ENCODE measurements at places on chromosomes 1 and 21.

- DNase-seq = no peak
These were observed 49.5 kb downstream of the YARS1 start for GRCh38 chr1:32767641-32768040.

GRCh38 chr1:64948216-64948615 is 18.1 kb downstream of the JAK1 start:
- no peak for DNase-seq

- no peak for DNase-seq
These were observed 381.6 kb downstream of the SRGAP2C start for GRCh38 chr1:121566346-121566745.

GRCh38 chr1:169466259-169467230 is 19.2 kb downstream of the SLC19A2 start:
- no peak for DNase-seq

DNA sequence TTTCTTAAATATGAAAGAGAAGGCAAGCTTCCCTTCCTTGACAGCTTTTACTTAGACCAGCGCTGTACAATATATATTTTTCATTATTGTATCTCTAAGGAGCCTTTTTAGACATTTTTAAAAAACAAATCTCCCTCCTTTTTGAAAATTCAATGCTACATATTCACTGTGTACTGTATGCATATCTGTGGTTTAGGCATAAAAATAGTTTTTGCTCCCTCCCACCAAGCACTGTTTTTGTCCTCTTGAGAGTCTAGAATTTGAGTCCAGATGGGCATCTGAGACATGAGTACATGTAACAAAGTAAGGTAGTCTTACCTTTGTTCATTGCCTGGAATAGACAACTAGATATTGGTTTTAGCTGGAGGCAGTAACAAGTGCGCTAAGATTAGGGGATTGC is 488.5 kb upstream of the RUNX1 start:
- no peak for DNase-seq

GRCh38 chr1:40838980-40839942 is 22.9 kb downstream of the CITED4 start:
- no peak for DNase-seq

- no peak for DNase-seq
These were observed 163.9 kb upstream of the DPT start for GRCh38 chr1:168892931-168893330.

GRCh38 chr1:154221278-154222001 is 685 bp downstream of the UBAP2L start:
- DNase-seq = peak; percentile 26

DNA sequence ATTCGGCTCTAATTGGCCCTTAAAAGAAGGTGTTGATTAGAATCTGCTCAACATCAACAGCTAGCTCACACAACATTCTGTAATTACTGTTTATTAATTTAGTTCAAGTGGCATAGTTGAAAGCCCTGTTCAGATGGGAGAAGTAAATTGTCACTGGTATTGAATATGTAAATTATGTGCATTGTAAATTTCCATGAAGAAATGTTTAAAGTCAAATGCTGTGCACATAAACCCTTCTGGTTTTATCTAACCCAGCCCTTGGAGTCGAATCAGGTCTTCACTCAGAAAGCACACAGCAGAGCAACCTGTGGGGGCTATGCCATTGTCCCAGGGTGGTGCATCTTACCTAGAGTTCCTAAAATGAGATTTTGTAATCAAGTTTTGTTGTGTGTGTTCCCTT is 65.4 kb upstream of the LMO4 start:
- DNase-seq = no peak

DNA sequence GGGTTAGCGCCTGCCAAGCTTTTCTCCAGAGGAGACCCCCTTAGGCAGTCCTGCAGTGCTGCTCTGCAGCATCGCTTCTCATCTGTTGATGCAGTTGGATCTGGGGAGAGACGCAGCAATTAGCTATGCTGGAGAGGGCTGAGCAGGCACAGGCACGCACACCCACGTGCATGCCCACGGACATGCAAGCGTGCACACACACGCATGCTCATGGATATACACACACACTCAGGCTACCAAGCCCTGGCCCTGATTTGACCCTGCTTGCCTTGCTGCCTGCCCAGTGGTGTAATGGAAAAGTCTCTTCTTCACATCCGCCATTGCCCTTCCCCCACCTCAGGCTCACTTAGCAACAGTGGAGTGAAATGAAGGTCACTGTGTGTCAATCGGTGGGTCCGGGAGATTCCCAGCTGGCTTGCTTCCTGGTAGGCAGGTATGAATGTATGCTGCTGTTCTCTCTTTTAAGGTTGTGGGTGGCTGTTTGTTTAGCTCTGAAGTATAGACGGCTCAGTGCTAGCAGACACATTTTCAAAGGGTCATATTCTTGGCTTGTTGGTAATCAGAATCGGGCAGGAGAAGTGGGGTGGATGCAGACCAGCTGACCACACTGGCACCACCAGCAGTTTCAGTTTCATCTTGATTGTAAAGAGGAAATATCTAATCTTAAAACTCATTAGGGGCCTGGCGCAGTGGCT is 9.5 kb downstream of the ATP1B1 start:
- DNase-seq = no peak

DNA sequence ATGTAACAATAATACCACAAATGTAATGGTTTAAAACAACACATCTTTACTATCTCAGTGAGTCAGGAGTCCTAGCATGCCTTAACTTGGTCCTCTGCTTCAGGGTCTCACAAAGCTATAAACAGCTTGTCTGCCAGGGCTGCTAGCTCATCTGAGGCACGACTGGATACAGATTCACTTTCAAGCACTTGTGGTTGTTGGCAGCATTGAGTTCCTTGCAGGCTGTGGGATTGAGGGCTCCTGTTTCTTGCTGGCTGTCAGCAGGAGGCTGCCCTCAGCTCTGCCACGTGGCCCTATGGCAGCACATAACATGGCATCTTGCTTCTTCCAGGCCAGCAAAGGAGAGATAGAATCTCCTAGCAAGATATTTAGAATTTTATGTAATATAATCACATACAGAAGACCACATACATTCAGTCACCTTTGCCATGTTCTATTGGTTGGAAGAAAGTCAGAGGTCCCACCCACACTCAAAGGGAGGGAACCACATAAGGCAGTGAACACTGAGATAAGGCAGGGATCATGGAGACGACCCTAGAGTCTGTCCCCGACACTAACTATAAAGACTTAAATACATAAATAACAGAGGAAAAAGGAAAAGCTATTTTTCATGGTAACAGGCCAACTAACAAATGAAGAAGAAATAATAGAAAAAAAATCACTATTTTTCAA is 18.9 kb upstream of the IPP start:
- DNase-seq = no peak

DNA sequence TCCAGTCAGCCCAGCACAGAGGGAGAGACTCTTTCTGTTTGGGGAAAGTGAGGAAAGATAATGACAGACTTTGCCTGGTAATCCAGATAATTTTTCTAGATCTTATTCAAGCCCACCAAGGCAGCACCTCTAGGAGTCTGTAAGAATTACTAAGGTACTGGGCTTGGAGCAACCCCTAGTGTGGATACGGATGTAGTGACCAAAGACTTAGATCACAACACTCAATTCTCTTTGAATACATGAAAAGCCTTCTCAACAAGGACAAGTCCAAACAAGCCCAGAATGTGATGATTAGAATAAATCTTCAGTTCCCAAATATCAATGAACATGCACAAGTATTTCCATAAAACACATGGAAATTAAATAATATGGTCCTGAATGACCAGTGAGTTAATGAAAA is 206.9 kb downstream of the MRPL39 start:
- no peak for DNase-seq

DNA sequence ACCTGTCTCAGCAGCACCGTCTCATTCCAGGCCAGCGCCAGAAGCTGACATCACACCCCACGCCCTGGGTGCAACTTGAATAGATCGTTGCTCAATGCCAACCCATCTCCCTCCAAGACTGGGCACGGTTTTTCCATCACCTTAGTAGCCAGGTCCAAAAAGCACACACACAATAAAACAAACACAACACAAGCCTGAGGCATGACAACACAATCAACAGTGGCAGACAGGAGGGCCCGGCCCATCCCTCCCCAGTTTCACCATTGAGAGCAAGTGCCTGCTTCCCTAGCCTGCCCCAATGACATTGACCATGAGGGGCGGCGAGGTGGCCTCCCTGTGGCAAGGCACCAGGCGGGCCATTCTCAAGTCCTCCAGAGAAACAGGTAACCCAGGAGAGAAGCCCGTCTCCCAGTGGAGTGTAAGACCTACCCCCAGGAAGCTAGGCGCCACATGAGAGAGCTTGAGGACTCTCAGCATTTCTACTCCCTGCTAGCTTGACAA is 2.7 kb downstream of the IFFO2 start:
- no peak for DNase-seq

DNA sequence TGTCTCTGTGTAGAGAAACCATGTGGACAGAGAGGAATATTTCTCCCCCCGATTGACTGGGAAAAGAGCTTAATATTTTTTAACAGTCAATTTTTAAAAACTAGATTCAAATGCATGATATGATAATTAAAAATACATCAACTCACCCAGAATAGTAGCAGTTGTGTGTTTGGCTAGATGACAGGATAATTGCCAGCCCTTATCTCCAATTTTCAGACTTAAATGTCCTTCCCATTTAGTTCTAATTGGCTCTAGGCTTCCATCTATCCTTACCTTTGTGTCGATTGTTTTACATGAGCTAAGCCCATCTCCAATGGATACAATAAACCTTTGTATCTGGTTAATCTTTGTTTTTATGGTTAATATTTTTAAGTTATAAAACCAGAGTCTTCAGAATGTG is 23.9 kb upstream of the KIAA0040 start:
- no peak for DNase-seq

DNA sequence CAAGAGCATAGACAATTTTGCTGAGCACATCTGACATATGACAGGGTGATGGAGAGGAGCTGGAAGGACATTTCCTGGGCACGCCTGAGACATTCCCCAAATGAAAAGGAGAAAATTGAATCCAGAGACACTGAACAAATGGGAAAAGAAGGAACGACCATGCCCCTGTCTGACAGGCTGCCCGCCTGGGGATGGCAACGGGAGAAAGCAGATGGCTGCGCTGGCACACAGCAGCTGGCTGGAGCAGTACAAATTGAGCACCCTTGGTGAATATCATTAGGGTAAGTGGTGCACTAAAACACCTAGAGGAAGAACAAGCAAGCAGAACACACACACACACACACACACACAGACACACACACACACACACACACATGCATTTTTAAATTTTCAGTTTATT is 174.3 kb upstream of the DUSP10 start:
- no peak for DNase-seq

GRCh38 chr1:70220015-70220414 is 1.2 kb upstream of the SRSF11 start:
- DNase-seq = no peak

- no peak for DNase-seq
These were observed 96.1 kb upstream of the TARDBP start for GRCh38 chr1:10916311-10916710.

- DNase-seq = no peak
These were observed 286.1 kb upstream of the ESRRG start for GRCh38 chr1:217009376-217009775.

GRCh38 chr1:21278208-21278859 is 11.9 kb downstream of the ECE1 start:
- DNase-seq = no peak

GRCh38 chr21:17352996-17353655 is 159.7 kb upstream of the CXADR start:
- peak; percentile 95 for DNase-seq

DNA sequence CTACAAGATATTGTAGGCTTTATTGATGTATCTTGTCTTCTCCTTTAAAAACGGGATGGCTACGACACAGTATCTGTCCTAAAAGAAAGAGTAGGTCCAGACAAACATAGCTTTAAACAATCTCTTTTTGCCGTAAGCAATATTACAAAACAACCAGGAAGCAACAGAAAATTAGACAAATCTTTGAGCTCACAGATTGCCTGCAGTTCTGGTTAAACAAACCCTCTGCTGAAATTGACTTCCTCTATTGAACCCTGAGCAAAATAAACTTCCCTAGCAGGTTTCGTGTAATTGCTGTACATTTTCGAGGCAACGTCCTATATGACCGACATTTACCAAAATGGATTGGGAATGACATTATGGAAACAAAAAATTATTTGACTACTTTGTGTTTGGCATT is 50.6 kb downstream of the CHML start:
- no peak for DNase-seq

- DNase-seq = no peak
These were observed 623 bp downstream of the RPL22 start for GRCh38 chr1:6198646-6199297.

GRCh38 chr1:167904652-167905130 is 9.2 kb downstream of the ADCY10 start:
- peak; percentile 21 for DNase-seq

GRCh38 chr1:223849352-223850254 is 3.9 kb upstream of the TP53BP2 start:
- DNase-seq = no peak

Measured in DMS153 (cell line).